ENCODE measurements at places on chromosomes 3 and 15. TPM values are rescaled to one million over a fixed set of nuclear protein-coding genes. Genes with fewer than 3 reads are reported as not detected.

DNA sequence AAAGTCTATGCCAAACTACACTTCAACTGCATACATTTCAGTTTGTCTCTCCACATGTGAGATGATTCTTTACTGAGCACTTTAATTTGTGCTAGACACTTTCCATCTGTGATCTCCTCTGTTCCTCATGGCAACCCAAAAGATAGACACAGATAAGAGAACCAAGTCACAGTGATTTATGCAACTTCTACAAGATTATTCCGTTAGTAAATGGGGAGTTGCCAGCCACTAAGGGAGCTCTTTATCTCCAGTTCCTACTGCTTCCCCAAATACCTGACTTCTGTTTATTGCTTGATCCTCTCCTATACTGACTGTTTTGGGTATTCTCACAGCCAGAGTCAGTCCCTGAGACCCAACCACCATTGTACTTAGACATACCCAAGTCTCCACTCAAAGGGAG is 24.1 kb upstream of the AKAP13 start:
- DNase-seq, result no peak

DNA sequence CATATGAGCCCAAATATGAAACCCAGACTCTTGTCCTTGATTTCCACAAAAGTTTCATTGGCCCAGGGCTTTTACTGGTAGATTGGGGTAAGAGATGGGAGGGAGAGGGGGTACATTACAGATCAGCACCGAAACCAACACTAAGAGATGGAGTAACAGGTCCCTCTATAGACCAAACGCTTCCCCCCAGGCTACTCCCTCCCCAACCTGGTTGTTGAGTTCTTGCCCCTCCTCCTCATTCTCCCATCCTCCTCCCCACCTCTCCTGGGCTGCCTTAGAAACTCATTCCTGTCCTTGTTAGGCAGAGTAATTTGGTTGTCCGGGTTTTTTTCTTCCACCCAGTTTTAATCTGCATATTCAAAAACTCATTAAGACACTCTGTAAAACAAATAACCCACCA is 74.1 kb downstream of the MESD start:
- no peak for DNase-seq

DNA sequence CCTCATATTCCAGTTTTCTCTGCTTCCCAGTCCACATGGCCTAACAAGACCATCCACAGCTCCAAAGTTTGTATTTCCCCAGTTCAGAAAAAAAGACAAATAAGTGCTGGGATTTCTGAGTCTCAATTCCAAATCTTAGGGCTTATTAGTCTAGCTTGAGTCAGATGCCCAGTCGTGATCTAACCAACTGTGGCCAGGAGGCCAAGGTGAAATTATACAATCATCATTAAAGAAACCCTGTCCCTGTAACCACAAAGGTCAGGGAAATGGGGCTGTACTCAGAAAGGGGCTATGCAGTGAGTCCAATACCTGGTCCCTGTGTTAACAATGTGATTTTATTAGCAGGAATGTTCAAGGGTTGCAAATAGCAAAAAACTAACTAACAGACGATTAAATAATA is 40.5 kb upstream of the MITF start:
- no peak for DNase-seq

DNA sequence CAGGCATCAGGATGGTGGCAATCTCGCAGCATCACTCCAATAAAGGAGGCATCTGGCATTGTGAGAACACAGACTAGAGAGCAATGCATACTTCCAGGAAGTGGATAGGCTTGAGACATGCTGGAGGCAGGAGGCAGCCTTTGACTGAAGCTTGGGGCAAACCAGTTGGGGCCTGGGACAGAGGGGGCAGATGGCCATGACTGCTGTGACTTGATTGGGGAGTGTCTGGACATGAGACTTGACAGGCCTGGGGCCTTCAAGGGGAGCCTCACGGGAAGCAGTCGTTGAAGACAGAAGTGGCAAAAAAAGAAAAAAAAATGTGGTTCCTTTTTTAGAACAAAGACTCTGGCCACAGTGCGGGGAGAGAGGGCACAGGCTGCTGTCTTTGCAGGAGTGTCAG is 44.7 kb upstream of the CHRNA7 start:
- DNase-seq, result no peak

GRCh38 chr15:89114990-89115389 is 26.7 kb downstream of the ABHD2 start:
- DNase-seq, result no peak

DNA sequence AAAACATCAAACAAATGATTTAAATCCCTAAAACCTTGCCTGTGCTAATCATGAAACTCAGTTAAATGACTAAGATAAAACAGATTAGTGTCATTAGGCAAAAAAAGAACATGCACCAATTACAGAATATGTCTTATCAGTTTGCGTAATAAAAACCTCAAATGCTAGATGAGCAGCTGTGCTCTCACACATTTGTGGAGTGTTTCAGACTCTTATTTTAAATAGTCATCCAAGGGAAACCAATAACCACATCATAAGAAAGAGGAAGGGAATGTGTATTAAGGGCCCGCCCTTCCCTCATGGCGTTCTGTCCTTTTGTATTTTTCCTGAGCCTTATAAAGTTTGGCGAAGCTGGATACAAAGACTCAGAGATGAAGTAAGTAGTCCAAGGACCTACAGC is 6.6 kb downstream of the SAMMSON start:
- DNase-seq, result no peak

SLC24A5 gene
- not detected for polyA plus RNA-seq

- DNase-seq, result no peak
Measured at GRCh38 chr3:59257506-59257905, 207.7 kb upstream of the CFAP20DC start.

DNA sequence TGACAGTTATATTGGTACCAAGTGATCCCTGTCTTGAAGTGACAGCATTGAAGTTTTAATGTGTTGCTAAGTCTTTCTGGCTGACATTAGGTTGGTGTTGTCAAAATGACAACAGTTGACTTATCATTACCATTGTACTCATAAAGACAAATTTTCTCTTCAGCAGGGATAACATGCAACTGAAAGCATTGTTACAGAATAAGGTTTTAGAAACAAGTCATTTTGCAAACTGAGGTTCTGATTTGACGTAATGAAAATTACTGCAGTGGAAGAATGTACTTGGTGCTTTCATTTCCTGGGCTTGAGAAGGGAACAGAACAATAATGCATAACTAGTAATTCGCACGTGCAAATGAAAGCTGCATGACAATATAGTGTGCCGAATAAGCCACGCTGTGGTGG is 75.1 kb downstream of the MOBP start:
- no peak for DNase-seq

RASGRF1 gene
- 0.07 TPM for polyA plus RNA-seq
